Activated T-cell treated with anti-CD3 and anti-CD28 coated beads for 4 hours (primary cell): ENCODE measurements at places on chromosomes 12 and 14.

DNA sequence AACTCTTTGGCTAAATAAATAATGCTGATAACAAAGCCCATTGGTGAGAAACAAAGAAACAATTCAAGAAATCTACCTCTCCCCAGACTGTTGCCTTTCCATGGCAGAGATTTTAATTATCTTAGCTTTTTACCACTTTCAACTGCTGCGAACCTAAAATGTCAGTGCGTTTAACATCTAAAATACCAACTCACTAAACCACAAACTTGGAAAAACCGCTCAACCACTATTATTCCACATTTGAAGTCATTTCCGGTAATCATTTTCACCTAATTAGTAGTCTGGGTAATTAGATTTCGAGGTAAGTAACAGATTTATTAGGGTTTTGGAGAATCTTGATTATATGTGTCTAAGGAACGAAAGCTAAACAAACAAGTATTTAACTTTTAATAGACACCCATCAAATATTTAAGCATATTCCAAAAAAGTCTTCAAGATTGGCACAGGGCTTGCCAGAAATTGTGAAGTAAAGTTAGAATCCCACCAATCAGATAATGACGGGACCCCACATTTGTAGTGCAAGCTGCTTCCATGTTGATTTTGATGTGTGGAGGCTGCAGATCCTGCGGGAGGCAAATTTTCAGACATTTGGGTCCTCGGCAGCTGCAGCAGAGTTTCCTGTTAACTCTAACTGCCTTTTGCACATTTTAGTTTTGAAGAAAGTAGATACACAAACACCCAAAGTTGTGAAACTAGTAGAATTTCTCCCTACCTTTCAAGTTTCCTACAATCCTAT is 4.1 kb downstream of the OTX2 start:
- DNase-seq, result no peak

GRCh38 chr12:132842449-132843045 is 13.9 kb upstream of the GOLGA3 start:
- DNase-seq, result no peak

DNA sequence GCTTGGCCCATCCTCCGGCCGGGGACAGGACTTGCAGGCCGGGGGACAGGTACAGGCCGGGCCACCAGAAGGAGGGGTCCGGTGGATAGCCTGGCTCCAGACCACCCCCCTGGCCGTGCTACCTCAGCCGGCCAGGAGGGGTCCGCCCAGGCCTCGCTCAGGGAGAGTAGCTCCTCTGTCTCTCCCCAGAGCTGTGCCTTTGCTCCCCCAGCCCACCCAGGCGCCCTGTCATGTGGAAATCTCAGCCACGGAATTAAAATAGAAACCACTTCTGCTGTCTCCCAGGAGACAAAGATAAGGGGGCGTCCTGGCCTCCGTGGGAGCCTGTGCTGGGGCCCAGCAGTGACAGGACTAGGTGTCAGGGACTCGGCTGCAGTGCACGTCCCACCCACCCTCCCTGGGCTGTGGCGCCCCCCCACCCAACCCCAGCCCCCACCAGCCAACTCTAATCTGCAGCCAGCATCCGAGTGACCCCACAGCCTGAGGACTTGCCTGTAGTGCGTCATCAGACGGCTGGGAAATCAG is 3.3 kb upstream of the CRIP2 start:
- no peak for DNase-seq

GRCh38 chr14:31068235-31068634 is 42.1 kb upstream of the STRN3 start:
- no peak for DNase-seq

DNA sequence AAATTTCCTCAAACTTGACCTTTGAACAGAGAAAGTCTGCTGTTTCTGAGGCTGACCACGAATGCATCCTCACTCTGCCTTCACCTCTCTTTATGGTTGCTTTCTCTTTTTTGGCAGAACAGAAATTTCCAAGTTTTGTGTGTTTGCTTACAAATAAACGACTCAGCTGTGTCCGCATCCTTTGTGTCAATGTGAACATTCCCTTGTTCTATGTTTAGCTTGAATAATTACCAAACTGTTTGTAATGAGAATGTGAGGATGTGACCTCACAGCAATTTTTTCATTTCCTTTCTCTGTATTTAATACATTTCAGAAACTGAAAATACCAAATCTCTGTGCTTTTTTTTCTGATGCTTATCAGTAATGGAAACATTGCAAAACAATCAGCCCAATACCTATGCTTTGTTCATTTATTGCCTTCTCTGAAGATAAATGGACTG is 410.9 kb downstream of the EGLN3 start:
- DNase-seq, result no peak

DNA sequence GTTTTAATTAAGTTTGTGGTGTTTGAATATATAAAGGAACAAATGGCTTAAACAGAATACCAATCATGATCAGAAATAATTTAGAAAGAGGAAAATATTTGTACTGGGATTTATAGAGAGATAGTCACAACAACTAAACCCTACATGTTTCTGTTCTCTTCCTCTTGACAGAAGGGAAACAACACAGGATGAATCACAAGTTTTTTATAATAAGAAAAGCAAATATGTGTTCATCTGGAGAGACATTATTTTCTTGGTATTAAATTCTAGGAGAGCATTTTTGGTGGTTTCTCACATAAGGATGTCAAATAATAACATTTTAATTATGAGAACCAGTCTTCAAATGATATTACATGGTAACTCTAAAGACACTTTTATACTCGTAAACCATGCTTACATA is 232.9 kb upstream of the PKP2 start:
- DNase-seq, result no peak

- no peak for DNase-seq
Observed at GRCh38 chr14:89476354-89476896, 59.4 kb upstream of the FOXN3 start.

DNA sequence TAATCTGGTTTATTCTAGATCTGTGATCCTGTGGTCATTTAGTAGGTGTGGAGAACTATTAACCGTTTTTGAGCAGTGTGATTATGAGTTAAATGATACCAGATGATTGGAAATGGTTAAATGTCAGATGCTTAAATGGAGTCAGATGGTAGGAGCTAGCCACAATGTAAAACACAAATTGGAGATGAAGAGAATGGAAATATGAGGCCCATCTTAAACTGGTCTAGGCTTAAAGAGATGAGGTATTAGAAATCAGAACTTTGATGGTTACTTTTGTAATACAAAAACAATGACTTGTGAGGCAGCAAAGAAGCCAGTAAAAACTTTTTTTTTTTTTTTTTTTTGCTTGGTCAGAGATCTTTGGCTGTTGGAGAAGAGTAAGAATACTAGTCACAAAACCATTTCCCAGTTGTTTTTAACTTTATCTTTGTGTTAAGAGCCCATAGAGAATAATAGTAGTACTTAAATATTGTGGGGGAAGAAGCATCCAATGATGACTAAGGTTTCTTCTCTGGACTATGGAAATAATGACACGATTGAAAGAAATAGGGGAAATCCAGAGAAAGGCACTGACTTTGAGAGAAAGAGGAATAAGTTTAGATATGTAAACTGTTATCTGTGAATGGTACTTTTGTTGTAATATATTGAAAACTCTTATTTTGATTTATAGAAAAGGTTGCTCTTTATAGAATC is 95.9 kb downstream of the WNK1 start:
- no peak for DNase-seq

DNA sequence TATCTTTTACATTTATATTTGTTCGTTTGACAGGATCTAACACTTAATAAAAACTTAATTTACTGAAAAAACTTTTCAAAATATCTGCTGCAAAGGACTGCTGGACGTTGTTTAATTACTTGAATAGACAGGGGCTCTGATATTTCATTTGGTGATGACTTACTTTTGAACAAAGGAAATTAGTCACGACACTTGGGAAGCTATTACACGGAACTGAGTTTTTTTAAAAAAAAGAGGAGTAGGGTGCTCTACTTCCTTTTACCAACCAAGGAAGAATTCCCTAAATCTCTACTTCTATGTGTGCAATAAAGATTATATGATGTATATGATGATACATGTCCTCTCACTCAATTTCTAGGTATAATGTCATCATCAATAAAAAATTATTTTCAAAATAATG is 4.7 kb downstream of the FGD6 start:
- no peak for DNase-seq

DNA sequence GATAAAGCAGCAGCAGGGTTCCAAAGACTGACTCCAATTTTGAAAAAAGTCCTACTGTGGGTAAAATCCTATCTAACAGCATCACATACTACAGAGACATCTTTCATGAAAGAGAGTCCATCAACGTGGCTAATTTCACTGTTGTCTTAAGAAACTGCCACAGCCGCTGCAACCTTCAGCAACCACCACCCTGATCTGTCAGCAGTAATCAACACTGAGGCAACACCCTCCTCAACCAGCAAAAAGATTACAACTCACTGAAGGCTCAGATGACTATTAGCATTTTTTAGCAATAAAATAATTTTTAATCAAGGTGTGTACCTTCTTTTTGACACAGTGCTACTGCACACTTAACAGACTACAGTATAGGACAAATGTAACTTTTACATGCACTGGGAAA is 6.6 kb downstream of the CAPRIN2 start:
- no peak for DNase-seq

- DNase-seq, result no peak
Observed at GRCh38 chr12:68102731-68103130, 56.8 kb downstream of the IFNG start.

DNA sequence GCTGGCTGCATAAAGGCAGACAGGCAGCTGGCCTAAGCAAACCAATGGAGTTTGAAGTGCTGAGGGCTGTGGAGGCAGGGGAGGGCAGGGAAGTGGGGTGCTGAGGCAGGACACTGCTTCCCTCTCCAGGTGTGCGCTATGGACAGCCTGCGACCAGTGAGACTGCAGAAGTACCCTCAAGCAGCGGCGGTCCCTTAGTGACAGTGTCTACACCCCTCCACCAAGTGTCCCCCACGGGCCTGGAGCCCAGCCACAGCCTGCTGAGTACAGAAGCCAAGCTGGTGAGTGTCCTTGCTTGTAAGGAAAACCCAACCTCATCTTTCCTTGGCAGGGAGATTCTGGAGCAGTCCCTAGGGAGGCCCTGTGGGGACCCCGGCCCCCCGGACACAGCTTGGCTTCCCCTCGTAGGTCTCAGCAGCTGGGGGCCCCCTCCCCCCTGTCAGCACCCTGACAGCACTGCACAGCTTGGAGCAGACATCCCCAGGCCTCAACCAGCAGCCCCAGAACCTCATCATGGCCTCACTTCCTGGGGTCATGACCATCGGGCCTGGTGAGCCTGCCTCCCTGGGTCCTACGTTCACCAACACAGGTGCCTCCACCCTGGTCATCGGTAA is 17.9 kb downstream of the HNF1A start:
- DNase-seq, result no peak

- no peak for DNase-seq
Observed at GRCh38 chr12:120229071-120229486, 28.2 kb upstream of the RPLP0 start.

- DNase-seq, result no peak
Observed at GRCh38 chr14:34344318-34344717, 117.7 kb downstream of the SPTSSA start.

- DNase-seq, result no peak
Observed at GRCh38 chr14:105046891-105047282, 18.3 kb downstream of the GPR132 start.

- DNase-seq, result no peak
Observed at GRCh38 chr12:67358781-67359338, 89.7 kb downstream of the CAND1 start.

GRCh38 chr12:102883204-102883799 is 33.7 kb downstream of the PAH start:
- DNase-seq, result peak; percentile 13

GRCh38 chr12:31749024-31749704 is 20.3 kb upstream of the AMN1 start:
- DNase-seq, result peak; percentile 48

DNA sequence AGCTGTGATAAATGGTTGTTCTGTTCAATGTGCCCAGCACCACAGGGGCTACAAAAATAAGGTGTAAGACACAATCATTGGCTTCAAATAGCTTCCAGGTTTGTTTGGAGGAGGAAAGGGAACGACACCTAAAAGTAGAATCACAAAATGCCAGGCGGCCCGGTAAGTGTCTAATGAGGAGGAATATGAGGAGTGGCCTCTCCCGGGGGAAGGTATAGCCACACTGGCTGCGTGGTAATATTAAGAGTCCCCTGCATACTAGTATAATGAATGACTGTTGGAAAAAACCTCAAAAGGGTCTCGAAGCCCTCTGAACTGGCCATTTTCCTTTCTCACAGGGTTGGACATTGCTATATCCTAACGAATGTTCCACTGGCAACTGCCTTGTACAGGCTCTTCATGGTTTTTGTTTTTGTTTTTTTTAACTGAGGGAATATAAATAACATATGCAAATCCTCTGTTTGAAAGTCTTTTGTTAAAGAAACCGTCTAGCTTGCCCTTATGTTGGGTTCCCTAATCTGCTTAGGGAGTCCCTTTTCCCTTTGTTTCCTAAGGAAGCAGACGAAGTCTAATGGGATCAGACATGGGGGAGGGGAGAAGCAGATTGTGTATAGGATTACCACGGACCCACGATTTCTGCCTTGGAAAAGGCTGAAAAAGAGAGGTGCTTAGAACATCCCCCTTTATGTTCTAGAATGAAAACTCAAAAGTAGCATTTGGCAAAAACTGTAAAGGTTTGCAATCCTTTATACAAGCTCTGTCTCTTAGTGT is 4.2 kb downstream of the CCDC60 start:
- DNase-seq, result no peak

GRCh38 chr14:95520346-95520745 is 3.9 kb upstream of the SYNE3 start:
- no peak for DNase-seq

GRCh38 chr12:126040307-126040706 is 975.1 kb downstream of the AACS start:
- no peak for DNase-seq

GRCh38 chr12:92411687-92412086 is 266.0 kb upstream of the BTG1 start:
- DNase-seq, result no peak

DNA sequence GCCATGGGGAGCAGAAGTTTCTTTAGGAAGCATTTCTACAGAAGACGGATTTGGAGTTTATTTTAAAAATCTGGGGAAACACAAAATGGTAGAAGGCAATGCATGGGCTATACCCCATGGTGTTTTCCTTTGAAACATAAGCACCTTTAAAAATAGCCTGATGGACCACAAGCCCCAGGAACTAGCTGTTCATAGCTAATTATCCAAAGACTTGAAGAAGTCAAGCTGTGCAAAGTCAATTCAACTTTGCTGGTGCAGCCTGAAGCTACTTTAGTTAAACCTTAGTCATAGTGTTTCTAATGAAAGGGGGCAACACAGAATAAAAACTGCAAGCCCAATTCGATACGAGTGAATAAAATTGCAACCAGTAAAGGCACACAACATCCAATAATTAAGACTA is 732.5 kb downstream of the GALC start:
- no peak for DNase-seq

DNA sequence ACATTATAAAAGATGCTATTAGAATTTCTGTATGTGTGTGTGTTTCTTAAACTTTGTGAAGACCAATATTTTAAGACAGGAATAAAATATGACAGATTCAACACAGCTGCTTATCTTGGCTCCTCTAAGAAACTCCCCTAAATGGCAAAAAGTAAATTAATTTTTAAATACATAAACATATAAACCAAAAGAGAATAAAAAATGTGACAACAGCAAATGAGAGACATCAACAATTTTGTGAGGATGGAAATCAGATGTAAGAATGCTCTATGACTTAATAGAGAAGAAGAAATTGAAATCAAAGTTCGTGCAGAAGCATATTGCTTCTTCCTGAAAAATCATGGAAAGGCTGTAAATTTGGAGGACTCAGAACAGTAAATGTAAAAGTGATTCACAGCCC is 1083.8 kb downstream of the FLRT2 start:
- DNase-seq, result no peak

- DNase-seq, result no peak
Observed at GRCh38 chr12:66132408-66132807, 1.9 kb upstream of the LLPH start.

- DNase-seq, result no peak
Observed at GRCh38 chr12:88816201-88816600, 235.9 kb upstream of the KITLG start.
